ENCODE measurements at places on chromosomes 5 and 9. TPM values are rescaled to one million over a fixed set of nuclear protein-coding genes. Genes with fewer than 3 reads are reported as not detected.

The PDE6A gene
- not detected for total RNA-seq

The ENTPD8 gene
- not detected for total RNA-seq

The PHPT1 gene
- 108 TPM for total RNA-seq

The DNAH5 gene
- total RNA-seq = under 0.01 TPM

The SIT1 gene
- total RNA-seq = not detected

The KCNIP1 gene
- total RNA-seq = not detected

The LECT2 gene
- not detected for total RNA-seq
